ENCODE measurements at places on chromosomes 2 and 18.

- DNase-seq, result no peak
Measured at GRCh38 chr2:150663143-150663542, 175.7 kb upstream of the RND3 start.

DNA sequence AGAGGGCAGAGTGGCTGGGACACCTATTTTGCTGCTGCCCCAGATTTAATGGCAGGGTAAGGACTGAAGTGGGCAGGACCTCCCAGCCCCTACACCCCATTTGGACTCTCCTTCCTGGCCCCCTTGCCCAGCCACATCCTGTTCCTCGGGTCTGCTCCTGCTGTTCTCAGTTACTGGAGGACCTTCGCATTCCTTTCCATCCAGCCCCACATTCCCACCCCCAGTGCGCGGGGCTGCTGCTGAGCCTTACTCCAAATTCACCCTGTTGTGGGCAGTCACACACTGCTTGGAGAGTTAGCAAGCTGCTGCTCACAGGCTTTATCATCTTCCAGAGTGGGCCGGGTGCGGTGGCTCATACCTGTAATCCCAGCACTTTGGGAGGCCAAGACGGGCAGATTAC is 75.2 kb upstream of the SLC14A2 start:
- DNase-seq, result no peak

- no peak for DNase-seq
Measured at GRCh38 chr2:189514104-189514503, 66.5 kb downstream of the SLC40A1 start.

DNA sequence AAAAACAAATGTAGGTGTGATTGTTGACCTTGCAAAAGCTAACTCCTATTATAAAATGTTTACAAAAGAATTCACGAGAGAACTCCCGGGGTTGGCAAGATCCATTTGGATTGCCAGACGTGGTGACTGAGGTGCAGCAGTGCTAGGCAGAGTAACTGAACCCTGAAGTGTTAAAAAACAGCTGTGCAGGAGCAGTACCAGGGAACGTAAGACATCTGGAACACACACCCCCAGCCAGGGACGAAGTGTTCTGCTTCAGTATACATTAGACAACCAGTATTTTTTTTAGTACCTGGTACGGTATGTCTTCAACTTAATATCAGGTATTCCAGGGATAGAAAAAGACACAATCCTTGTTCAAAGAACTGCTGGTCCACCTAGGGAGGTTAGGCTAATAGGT is 272.1 kb upstream of the EPAS1 start:
- no peak for DNase-seq

GRCh38 chr2:106944215-106944614 is 58.2 kb upstream of the ST6GAL2 start:
- no peak for DNase-seq

DNA sequence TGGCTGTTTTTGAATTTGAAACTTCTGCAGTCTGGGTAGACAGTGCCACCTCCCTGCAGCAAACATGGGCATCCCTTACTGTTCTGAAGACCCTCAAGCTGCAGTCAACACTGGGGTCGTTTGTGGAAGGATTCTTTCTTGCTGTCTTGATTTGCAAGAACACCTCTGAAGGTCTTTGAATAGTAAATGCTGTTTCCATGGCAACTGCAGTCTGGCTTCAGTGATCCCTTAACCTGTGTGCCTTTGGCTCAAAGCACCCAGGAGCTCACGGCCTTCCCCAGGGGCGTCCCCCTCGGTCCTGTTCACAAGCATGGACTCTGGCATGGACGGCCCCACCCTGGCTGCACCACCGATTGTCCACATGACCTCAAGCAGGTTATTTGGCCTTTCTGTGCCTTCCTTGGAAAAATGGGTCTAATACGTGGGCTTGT is 38.3 kb downstream of the LRRFIP1 start:
- no peak for DNase-seq

DNA sequence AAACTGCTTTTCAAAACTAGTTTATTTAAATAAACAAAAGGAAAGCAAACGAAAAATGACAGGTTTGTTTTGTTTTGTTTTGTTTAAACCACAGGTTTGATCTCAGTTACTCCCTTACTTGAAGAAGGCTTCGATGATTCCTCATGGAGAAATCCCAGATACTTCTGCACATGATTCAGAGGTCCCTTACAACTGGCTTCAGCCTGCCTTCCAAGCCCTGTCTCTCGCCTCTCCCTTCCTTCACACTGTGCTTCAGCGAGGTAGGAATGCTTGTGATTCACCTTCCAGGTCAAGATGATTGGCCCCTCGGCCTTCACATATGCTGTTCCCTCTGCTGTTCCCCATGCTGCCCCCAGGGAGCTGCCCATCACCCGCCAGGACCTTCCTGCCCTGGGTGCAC is 104.1 kb upstream of the ITGA6 start:
- DNase-seq, result no peak

GRCh38 chr2:197170208-197170607 is 140.4 kb downstream of the ANKRD44 start:
- DNase-seq, result no peak

DNA sequence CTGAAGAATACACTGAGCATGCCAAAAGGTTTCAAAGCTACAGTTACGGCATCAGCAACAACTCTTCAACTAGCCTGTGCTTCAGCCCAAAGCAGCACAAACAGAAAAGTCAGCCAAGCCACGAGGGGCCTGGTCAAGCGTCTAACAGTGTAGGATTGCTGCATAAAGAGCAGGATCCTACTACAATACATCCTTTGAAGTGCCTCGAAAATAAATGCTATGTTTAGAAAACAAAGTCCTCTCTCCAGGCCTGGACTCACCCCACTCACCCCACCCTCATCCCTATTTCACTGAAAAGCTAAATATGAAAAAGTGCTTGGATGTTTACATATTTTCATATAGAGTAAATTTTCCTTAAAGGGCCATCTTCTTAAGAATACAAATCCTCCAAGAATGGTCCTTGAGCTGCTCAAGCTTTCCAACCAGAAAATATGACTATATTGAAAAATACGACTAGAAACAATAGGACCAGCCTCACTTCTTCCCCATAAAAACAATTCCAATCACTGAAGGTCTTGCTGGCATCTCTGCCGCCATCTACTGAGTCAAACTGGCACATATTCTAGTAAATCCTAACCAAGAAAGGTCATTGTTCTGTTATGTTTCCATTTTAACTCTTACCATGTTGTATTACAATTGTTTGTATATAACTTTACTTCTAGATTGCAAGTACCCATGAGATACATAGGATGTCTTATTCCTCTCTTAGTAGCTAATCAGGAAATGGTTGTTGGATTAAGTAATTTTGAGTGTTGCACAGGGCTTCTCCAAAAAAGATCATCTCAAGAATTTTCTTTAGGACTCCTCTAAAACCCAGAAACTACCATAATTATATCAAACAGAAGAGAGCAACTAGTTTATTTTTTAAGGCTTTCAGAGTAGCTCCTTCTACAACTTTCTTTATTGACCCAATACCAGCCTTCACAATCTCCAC is 63.6 kb downstream of the CLHC1 start:
- no peak for DNase-seq

DNA sequence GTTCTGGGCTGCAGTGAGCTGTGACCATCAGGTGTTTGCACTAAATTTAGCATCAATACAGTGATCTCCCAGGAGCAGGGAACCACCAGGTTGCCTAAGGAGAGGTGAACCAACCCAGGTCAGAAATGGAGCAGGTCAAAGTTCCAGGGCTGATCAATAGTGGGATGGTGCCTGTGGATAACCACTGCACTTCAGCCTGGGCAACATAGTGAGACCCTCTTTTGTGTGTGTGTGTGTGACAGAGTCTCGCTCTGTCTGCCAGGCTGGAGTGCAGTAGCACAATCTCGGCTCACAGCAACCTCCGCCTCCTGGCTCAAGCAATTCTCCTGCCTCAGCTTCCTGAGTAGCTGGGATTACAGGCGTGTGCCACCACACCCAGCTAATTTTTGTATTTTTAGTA is 163.7 kb upstream of the SERTAD2 start:
- DNase-seq, result no peak

DNA sequence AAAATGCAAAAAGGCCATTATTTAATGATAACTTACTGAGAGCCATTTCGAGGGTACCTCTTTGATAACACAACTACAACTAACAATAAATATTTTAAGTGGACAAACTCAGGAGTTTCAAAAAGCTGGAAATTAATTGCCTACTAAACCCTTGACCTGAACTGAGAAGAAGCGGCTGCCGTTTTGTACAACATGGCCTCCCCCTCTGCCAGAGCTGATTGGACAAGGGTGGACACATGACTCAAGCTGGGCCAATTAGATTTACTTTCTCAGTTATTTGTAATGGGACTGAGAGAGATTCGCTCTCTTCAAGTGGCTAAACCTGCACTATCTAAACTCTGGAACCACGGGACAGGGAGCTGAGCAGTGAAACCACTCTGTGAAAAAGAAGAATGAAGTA is 135.9 kb upstream of the SERPINE2 start:
- DNase-seq, result no peak

DNA sequence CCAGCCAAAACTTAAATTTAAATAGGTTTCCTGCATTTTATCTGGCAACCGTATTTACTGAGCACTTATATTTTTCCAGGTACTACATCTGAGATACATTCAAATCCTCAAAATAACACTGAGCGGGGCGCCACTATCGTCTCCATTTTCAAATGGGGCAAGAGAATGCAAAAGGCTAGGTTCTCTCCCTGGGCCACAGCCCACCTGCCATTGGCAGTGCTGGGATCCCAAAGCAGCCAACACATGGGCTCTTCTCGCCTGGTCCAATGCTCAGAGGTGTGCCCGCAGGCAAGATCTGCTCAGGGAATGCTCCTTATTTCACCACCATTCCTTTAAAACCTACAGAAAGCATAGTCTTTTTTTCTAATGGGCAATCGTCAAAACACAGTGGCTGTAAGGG is 11.3 kb upstream of the ID2 start:
- DNase-seq, result no peak

Measured in activated T-cell treated with anti-CD3 and anti-CD28 coated beads for 48 hours (primary cell).